ENCODE measurements at places on chromosomes 7 and 10. TPM values are rescaled to one million over a fixed set of nuclear protein-coding genes. Genes with fewer than 3 reads are reported as not detected.

- H3K36me3 ChIP-seq: no peaks in the 10 kb centered on the region
- H3K27me3 ChIP-seq: no peaks in the 10 kb centered on the region
- DNase-seq: peak; percentile 45
- no peaks in the 10 kb centered on the region for H3K4me1 ChIP-seq
- no peak overlapping the region for H3K27ac ChIP-seq
These were observed 32.5 kb downstream of the C7orf33 start for GRCh38 chr7:148622887-148623585.

- no peaks in the 10 kb centered on the region for H3K27me3 ChIP-seq
- no peak overlapping the region for H3K27ac ChIP-seq
- H3K36me3 ChIP-seq: no peaks in the 10 kb centered on the region
These were observed 118.6 kb downstream of the PPP1R9A start for GRCh38 chr7:95026018-95026417.

Gene PHKG1
- not detected for total RNA-seq

Gene CDH23
- 1.7 TPM for total RNA-seq

Gene DEPP1
- 29.0 TPM for total RNA-seq

Gene SPAM1
- not detected for total RNA-seq

Measured in stomach (tissue), 19 donors.